Activated naive CD4-positive, alpha-beta T cell treated with anti-CD3 and anti-CD28 coated beads, Interleukin-2, amount 50 U/mL, for 72 hours (primary cell): ENCODE measurements at places on chromosomes 7 and 10.

DNA sequence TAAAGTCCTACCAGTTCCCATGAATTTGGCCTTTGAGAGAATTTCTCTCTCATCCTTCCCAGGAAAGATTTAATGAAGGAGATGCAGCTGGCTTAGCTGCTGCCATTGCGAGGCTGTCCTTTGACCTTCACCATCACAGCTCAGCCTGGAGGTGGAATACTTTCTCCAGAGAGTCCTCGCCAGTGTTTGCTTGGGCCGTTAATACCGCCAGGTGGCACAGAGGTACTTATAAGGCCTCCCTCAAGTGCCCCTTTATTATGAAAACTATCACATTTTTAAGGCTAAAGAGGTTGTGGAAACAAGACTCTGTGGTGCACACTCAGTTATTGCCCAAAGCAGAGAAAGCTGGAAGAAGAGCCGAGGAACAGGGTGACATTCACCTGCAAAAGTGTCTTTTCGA lies 330.6 kb downstream of the CCSER2 start:
- DNase-seq, result no peak

DNA sequence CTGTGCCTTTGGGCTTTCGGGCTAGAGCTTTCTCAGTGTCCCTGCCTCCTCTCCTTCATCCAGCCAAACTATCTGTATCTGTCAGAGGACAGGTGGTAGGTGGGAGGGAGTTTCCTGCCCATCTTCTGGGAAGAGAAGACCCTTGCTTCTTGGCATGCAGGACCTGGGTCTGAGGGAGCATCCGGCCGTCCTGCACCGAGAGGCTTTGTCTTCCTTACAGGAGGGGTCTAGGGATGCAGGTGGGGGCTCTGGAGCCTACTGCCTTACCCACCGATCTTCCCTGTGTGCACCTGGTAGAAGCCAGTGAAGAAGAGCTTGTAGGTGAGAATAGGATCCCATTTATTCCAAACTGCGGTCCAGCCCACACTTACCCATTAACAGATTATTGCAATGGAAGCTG lies 5.8 kb upstream of the KLF6 start:
- DNase-seq, result no peak

GRCh38 chr10:561721-562120 lies 127.7 kb downstream of the DIP2C start:
- no peak for DNase-seq

GRCh38 chr10:10056961-10057360 lies 960.7 kb upstream of the CELF2 start:
- no peak for DNase-seq

DNA sequence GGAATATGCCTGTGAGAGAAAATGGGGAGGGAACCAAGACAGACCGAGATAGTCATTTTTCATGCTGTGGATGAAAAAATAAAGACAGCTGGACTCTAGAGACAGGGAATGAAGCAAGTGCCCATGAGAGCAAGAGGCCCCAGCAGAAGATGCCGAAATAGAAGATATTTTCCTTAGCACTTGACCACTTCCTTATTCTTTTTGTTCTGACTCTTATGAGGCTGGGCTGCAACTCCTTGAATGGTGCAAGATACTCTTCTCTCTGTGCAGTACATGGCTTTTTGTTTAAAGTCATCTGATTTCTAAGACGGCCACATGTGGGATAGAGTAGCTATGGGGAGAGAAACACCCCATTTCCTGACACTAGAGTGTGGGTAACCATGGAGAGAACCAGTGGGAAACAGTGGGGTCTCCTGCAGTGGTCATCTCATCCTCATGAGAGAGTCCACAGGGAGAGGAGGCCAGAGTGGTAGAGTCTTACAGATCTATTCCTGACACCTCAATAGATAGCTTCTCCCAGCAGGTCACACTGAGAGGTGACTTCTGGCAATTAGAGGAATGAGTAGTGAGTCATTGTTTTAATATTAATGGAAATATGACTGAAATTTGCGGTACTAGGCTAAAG lies 18.0 kb upstream of the VCL start:
- DNase-seq, result no peak

DNA sequence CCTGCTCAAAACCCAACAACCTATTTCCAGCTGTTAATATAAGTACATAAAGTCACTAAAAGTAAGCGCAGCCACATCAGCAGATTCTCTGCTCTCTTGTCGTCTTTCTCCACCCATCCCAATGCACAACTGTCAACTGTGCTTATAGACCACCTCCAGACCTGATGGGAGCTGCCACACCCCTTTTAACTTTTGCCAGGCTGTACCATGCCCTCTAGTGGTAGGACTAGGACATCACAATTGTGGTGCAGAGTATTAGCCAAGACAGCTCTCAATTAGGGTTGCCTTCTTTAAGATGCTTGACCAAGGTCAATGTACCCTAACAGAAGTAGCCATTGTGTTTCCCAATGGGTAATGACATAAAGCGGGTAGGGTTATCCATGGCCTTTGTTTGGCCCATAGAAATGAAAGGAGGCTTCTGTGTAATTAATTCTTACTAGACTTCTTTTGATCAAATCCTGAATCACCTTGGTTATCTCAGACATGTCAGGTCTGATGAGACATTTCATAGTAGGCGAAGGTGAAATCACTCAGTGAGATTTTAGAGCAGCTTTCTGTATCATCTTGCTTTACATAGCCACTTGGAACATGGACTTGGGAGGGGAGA lies 68.1 kb downstream of the SCRN1 start:
- DNase-seq, result no peak

- no peak for DNase-seq
Measured at GRCh38 chr10:7263616-7264015, 147.2 kb downstream of the SFMBT2 start.

GRCh38 chr7:137485818-137486217 lies 142.3 kb upstream of the PTN start:
- no peak for DNase-seq

DNA sequence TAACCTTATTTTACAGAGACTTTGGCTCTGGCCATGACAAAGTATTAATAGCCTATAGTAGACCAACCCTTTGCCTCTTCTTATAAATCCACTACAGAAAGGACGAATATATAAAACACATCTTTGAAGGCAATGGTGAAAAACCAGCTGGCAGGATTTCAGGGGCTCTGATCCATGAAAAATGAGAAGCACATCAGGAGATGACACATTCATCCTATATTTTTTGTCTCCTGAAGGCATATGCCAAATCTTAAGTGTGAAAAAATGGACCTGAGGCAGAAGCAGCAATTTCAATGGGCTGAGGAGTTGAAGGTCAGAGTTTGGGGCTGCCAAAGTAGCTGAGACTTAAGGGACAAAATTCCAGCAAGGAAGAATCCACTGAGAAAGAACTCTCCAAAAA lies 14.4 kb downstream of the RNF216 start:
- no peak for DNase-seq

GRCh38 chr7:24932815-24933214 lies 47.2 kb downstream of the OSBPL3 start:
- no peak for DNase-seq

GRCh38 chr7:112744818-112745217 lies 45.4 kb downstream of the TMEM168 start:
- no peak for DNase-seq

- DNase-seq, result no peak
Measured at GRCh38 chr10:95588025-95588424, 26.9 kb upstream of the SORBS1 start.

GRCh38 chr7:50317221-50317678 lies 12.7 kb downstream of the IKZF1 start:
- no peak for DNase-seq

DNA sequence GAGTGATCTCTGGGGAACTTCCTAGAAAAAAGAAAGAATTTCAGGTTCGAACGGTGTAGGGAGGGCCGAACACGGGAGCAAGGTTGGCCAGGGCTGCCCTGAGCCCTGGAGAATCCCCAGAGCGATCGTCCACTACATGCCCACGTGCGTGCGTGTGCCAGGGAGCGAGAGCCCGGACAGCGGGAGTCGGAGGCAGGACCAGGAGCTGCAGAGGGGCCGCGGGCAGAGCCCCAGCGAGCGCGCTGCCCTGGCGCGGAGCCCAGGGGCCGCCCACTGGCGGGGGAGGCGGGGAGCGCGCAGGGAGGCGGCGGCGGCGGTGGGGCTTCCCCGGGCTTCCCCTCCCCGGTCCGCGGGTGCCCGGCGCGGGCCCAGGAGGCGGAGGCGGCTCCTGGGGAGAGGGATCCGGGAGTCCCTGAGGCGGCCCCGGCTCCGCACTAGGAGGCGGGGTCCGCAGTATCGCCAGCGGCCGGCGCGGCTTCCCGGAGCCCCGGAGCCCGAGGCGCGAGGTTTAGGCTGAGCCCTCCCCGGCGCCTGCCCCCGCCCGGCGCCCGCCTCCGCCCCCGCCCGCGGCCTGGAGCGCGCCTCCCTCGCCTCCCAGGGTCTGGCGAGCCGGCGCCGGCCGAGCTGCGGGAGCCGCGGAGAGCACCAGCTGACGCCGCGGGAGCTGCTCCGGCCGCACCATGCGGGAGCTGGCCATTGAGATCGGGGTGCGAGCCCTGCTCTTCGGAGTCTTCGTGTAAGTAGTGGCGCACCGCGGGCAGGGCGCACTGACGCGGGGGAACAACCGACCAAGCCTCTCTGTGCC lies at the start of gene PLPP4:
Gene PLPP4, plus strand, starts transcription at position 602 of the 805 bp plus-strand sequence. Its CDS starts 79 bp downstream, at position 681.
- DNase-seq, result no peak

- no peak for DNase-seq
Measured at GRCh38 chr7:133691727-133692610, 435.2 kb upstream of the LRGUK start.

DNA sequence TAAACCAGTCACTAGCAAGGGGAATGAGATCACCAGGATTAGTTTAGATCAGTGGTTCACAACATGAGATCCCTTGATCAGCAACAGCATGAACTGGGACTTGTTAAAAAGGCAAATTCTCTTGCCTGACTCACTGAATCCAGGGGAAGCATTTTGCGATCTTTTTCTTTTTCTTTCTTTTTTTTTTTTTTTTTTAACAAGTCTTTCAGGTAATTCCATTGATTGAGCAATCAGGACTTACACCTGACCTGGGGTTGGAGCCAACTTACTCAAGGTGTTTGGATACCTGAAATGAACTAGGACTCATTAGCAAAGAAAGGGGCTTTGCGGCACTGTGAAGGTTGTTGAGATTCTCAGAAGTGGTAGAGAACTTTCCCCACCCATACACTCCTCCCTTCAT lies 47.1 kb upstream of the PRR15 start:
- DNase-seq, result no peak

- DNase-seq, result no peak
Measured at GRCh38 chr7:1040790-1041189, 3.6 kb upstream of the GPR146 start.
